ENCODE measurements at places on chromosomes 4 and X.

- DNase-seq: no peak
Observed at GRCh38 chrX:13774696-13775095, 40.1 kb downstream of the OFD1 start.

DNA sequence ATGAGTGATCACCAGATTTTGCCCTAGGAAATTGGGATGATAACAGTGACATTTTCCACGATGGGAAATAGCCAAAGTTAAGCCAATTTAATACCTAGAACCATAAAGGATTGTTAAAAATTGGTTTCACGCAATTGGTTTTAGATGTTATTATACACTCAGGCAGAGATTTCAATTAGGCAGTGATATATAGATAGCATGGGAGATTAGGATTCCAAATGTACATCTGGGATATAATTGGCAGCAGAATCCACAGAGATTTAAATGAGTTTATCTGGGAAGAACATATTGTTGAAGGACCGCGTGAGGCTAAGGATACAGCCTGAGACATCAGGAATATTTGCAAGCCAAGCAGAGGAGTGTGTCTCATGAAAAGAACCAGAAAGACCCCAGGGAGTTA lies 351.6 kb downstream of the GPM6A start:
- no peak for DNase-seq

DNA sequence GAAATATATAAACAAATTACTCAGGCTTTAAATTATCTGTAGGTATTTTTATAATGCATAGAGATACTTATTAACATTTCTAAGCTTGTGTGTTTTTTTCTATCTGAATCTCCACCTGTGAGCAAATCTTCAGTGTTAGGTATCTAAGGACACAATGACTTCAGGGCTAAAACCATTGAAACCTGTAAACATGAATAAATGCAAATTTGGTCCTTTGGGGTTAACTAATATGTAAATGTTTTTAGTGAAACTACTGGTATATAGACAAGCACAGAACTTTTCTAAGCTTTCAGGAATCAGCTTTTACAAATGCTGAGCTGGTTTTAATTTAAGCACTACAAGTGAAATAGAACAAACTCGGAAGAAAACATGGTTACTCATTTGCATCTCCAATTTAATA lies 147.9 kb downstream of the FBXO8 start:
- no peak for DNase-seq

GRCh38 chrX:16730450-16730849 lies 11.0 kb downstream of the SYAP1 start:
- no peak for DNase-seq

- DNase-seq: no peak
Observed at GRCh38 chr4:158783785-158784184, 15.0 kb downstream of the FNIP2 start.

DNA sequence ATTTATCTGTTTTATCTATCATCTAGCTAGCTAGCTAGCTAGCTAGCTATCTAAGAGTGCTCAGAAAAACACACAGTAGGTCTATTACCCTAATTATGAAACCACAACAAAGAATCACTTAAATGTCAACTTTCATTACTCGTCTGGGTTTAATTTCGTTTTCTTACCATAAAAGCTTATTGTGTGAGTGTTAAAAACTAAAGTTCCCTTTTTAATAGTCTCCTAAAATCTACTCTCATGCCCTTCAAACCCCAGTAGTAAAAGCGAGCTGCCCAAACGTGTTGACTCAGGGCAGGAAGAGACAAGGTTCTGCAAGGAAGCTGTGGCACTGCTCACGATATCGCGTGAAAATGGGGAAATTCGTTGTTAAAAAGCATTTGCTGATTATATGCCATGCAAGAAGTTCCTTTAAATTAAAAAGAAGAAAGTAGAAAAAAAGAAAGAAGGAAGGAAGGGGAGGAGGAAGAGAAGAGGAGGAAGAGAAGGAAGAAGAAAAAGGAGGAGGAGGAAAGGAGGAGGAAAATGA lies 595 bp downstream of the MBNL3 start:
- DNase-seq: no peak

DNA sequence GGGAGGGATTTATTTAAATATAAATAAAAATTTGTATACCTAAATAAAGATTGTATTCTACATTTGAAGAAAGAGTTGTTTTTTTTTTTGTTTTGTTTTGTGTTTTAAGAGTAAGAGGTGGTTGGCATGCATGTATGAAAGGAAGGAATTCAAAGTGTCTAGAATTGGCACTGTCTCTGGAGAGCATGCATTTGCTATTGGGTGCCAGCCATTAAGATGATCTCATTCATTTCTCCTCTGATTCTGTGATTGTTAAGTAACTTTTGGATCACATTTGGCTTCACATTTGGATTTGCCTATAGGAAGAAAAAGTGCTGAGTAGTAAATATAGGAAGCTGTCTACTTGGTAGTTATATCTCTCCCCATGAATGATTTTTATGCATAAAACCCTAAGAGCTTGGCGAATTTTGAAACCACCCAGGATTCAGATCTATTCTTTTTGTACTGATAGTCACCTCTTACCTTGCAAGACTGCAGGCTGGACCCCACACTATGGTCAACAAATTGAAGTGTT lies 7.8 kb upstream of the BOD1L1 start:
- no peak for DNase-seq

- DNase-seq: no peak
Observed at GRCh38 chr4:82652062-82652461, 90.3 kb upstream of the TMEM150C start.

- DNase-seq: no peak
Observed at GRCh38 chr4:116585246-116585645, 500.1 kb downstream of the TRAM1L1 start.

GRCh38 chr4:33184657-33185290 lies 2464.6 kb downstream of the PCDH7 start:
- no peak for DNase-seq

GRCh38 chr4:125322366-125322730 lies 7.6 kb downstream of the FAT4 start:
- no peak for DNase-seq

GRCh38 chrX:118131336-118131735 lies 14.7 kb upstream of the KLHL13 start:
- DNase-seq: no peak

DNA sequence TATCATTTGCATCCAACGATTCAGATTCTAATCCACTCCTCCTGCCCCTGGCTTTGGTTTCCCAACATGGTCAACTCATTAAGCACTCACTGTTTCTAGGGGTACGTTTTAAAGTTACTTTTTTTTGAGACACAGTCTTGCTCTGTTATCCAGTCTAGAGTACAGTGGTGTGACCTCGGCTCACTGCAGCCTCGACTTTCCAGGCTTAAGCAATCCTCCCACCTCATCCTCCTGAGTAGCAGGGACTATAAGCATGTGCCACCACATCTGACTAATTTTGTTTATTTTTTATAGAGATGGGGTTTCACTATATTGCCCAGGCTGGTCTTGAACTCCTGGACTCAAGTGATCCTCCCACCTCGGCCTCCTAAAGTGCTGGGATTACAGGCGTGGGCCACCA lies 48.9 kb downstream of the TMEM156 start:
- DNase-seq: no peak

- no peak for DNase-seq
Observed at GRCh38 chr4:182192511-182193181, 50.6 kb upstream of the TENM3 start.

- DNase-seq: no peak
Observed at GRCh38 chrX:8272821-8273220, 101.8 kb upstream of the VCX2 start.

- DNase-seq: no peak
Observed at GRCh38 chrX:52015794-52016193, 53.2 kb downstream of the MAGED4B start.
